ENCODE measurements at places on chromosomes 1 and 21.

DNA sequence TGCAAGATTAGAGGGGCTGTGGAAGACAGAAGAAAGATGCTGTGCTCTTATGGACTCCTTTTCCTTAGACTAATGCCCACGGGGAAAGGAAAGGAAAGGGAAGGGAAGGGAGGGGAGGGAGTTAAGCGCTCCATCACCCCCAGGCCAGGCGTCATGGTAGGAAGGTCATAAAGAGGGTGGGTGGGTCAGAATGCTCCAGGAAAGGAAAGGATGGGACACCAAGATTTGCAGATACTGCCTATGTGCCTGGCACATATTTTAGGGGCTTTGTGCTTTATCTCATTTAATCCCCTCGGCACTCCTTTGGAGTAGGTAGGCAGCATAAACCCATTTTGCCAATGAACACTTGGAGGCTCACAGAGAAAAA, 41.4 kb downstream of the MAB21L3 start:
- DNase-seq: no peak

DNA sequence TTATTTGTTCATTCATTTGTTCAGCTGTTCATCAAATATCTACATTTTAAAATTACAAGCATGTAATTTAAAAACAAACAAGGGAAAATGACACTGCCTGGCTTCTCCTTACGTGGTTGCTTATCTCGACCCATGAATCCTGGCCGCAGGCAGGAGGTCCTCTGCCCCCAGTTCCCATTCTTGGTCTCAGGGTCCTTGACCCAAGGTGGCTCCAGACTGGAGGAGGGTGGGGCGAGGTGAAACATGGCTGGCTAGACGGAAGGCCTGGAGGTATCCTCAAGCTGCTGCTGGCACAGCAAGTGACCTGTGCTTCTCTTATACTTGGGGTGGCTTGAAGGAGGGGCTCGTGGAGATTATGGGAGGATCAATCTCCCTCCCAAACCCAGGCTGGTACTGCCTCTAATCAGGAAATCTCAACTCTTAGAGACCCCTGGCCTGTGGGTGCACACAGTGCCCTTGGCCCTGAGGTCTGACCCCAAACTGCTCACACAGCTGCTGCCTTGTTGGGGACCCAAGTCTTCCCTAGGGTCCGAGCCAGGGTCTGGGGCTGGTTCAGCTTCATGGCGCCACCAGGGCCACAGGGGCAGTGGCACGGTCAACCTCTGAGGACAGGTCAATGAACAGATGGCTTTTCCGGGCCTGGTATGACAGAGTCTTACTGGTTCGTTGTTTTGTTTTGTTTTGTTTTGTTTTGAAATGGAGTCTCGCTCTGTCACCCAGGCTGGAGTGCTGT, 63.7 kb downstream of the SCCPDH start:
- no peak for DNase-seq

DNA sequence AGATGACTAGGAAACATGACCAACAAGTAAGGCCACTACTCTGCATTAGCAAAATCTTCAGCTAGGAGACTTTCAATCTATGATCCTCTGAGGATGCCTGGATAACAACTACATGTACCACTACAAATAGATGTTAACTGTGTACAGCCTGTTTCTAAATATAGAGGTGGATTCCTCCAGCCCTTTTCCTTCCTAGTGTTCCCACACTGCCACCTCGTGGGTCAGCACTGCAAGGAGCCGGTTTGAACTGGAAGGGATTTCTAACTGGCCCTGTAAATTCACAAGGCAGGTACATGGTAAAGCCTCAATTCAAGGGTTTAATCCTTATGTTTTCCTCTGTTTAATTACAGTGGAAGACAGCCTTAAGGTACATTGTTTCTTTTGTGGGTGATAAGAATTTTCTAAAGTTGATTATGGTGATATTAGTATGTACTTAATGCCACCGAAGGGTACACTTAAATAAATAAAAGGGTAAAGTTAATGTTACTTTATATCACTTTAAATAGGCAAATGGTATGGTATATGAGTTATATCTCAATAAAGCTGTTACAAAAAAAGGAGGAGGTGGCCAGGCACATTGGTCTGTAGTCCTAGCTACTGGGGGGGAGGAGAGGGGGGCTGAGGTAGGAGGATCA, 14.4 kb downstream of the SMYD3 start:
- DNase-seq: peak; percentile 95

GRCh38 chr1:193406901-193407300, 220.5 kb upstream of the B3GALT2 start:
- peak; percentile 41 for DNase-seq

GRCh38 chr1:203629507-203630082, 3.0 kb downstream of the ATP2B4 start:
- DNase-seq: peak; percentile 55

DNA sequence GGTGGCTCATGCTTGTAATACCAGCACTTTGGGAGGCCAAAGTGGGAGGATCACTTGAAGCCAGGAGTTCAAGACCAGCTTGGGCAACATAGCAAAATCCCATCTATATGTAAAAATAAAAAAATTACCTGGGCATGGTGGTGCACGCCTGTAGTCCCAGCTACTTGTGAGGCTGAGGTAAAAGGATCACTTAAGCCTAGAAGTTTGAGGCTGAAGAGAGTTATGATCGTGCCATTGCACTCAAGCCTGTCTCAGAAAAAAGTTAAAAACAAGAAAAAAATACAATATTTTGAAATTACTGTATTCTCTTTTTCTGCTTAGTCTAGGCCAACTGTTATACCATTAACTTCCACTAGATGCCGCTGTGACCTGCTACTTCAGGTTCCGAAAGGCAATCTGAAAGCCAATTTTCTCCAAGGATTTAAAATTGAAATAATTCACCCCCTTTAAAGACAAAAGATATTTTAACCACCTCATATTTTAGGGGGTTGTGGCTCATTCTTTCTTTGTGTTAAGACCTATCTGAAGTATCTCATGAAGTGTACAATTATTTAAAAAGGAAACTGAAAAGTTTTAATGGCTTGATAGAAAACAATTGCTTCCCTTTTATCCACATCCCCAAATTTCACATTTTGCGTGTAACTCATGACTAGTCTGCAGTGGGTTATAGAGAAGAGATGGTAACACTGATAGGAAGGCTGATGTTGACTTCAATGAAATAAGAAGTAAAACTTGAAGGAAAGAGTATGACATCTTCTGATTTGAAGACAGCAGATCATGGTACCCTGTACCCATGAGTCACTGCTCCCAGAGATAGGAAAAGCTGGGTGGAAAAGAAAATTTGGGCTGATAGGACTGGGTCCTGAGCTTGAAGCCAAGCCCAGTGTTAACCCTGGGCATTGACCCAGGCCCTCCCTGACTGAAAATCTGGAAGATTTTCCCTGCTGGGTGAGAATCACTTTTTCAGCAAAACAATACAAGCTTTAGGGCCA, 24.4 kb upstream of the CLDN14 start:
- DNase-seq: peak; percentile 62

- no peak for DNase-seq
Measured at GRCh38 chr1:200874694-200875093, 1.9 kb downstream of the GPR25 start.

- DNase-seq: no peak
Measured at GRCh38 chr1:175034775-175035174, 11.6 kb upstream of the MRPS14 start.

GRCh38 chr21:39353295-39353694, 4.4 kb upstream of the HMGN1 start:
- DNase-seq: no peak

DNA sequence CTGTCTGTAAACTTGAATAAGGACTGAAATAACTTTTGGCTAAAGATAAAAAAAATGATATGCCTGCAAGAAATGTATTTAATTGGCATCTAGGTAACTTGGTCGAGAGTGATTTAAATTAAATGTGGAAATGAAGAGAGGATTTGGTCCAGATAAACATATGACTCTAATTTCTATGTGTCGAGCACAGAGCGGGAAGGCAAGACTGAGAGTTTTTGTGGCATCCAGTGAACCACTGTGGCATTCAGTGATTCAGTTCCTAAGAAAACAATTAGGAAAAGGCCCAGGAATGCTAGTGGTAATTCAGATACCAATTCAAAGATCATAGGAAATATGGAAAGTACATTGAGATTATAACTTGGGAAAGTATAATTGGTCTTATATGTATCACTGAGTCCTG, 39.6 kb downstream of the PDE4B start:
- DNase-seq: no peak
